ENCODE measurements at places on chromosomes 7 and 10. TPM values are rescaled to one million over a fixed set of nuclear protein-coding genes. Genes with fewer than 3 reads are reported as not detected.

Gene C10orf143
- polyA plus RNA-seq, result 5.6 TPM

Gene TCERG1L
- polyA plus RNA-seq, result 0.36 TPM

Gene EZH2
- polyA plus RNA-seq, result 52.5 TPM

Gene INSYN2A
- 2.0 TPM for polyA plus RNA-seq

Gene GDF2
- 0.28 TPM for polyA plus RNA-seq

Gene TAC1
- not detected for polyA plus RNA-seq

Gene SVIL
- polyA plus RNA-seq, result 47.9 TPM

Gene HTR5A
- polyA plus RNA-seq, result not detected

GRCh38 chr7:102908676-102909075, 4.1 kb upstream of the LRRC17 start:
- DNase-seq, result no peak

- DNase-seq, result no peak
Measured at GRCh38 chr7:131225619-131226513, 101.8 kb upstream of the MKLN1 start.

GRCh38 chr10:32379318-32379949, 32.5 kb upstream of the EPC1 start:
- DNase-seq, result peak; percentile 60

DNA sequence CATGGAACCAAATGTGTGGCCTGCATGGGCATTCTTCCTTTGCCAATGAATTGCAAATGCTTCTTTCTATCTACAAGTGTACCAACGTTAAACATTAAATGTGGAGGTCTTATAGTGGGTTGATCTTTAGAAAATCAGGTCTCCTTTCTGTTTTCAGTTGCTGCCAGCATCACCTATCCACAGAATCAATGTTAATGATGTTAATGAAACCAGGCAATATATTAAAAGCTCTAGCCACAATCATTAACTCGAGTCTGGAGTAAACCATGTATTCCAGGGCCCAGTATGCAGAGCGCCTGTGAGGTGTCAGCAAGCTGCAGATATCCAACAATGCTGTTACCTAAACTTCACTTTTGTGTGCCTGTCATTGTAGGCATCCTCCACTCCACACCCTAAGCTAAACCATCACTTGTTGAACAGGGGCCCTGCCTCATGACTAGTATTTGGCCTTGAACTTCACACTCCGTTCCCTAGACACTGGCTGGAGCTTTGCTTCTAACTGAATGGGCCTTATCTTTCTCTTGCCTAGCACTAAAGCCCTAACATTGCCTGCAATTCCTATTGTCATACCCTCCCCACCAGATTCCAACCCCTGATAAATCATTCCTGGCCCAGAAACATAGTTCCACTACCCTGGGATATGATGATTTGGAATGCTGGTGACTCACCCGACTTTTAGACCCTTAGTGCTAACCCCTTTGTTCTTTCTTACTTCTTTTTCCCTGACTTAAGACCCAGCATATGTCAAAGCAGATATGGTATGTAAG, 24.3 kb upstream of the ITGB8 start:
- DNase-seq, result no peak

- DNase-seq, result no peak
Measured at GRCh38 chr7:988963-989529, 6.1 kb downstream of the CYP2W1 start.

DNA sequence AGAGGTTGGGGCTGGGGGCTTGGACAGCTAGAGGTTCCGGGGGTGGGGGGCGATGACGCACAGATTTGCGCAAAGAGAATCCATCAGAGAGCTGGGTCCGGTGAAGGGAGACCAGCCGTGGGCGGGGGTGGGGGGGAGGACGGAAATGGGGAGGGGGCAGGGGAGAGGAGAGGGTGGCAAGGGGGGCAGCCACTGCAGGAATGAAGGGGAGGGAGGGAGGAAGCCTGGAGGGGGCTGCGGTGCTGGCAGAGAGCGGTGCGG, 1.2 kb upstream of the VGF start:
- DNase-seq, result no peak

DNA sequence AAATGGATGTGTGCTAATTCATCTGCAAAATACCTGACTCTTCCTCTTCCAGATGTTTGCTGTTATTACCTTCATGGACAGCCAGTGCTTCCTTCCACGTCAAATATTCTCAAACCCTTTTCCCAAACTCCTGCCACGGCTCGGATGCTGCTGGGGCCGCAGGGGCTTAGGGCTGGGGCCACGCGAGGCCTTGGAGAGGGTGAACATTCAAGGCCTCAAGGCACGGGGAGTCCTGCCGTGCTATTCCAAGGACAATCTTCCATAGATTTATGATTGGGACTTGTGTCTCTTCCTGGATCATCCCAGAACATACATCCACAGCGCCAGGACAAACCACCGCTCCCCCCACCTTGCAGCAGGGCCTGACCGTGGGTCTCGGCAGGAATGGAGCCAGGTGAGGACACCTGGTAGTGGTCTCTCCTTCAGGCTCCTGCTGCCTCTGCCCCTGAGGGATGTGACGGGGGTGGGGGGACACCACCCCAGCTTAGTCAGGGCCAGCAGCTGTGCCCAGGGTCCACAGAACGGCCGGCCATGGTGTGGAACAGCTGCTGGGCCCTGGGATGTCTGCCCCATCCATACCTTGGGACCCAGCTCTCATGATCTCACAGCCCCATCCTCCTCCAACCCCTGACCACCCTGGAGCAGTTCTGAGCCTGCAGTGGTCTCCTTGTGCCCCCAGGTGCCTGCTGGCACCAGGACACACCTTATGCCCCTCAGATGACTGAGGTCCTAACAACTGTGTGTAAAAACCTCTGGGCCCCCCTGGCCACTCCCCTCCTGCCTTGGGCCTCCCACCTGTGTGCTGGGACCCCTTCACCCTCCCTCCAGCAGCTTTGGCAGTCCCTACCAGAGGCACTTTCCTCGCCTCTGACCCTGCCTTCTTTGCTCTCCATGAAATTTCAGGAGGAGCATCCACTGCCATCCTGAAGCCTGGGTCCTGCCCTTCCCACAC, 16.7 kb downstream of the VIPR2 start:
- no peak for DNase-seq

DNA sequence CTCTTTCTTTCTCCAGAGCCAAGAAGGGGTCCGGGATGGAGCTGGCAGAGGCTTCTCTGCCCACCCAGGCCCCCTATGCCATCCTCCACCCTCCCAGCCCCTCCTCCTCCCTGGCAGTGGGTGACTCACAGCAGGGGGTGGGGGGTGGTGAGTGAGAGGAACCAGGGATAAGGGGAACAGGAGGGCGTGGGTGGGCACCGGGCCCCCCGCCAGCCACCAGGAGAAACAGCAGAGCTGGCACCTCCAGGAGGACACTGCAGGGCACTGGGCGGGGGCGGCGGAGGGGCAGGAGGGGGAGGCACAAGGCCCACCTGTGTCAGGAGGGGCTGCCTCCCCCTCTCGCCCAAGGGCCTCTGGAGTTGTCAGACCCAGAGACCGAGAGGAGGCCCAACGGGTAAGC, 56.0 kb downstream of the CAMK2B start:
- no peak for DNase-seq

GRCh38 chr10:5070648-5071410, 23.4 kb upstream of the AKR1C3 start:
- no peak for DNase-seq

DNA sequence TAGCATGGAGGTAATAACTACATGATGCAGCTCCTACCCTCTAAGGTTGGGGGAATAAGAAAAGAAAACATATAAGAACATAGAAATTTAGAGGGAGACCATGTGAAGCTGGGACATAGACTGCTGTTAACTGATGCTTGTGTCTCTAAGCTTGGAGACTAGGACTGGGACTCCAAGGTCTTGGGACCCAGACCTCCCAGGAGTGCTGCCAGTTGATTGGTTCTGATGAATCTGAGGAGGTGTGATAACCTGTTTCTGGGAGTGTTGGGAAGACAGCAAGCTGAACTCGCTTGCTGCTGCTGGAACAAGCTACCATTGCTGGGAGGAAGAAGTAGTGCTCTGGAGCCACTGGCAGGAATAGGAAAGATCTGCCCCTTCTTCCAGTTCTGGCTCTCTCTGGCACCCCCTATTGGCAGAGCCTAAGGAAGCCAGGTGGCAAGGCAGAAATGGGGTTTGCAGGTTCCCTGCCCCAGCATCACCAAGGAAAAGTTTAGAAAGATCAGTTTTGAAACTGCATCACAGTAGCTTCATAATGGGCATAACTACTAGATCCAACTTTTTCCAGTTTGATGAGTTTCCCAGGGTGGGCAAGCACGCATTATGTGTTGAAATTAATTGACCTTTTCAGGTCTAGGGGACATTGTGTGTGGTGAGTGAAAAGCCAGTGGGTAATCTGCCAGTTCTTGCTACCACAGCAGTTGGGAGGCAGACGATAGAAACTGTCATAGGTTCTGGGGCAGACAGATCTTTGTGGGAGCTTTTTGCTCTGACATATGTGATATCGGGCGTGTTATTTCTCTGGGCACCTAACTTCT, 140.7 kb downstream of the SND1 start:
- DNase-seq, result no peak

DNA sequence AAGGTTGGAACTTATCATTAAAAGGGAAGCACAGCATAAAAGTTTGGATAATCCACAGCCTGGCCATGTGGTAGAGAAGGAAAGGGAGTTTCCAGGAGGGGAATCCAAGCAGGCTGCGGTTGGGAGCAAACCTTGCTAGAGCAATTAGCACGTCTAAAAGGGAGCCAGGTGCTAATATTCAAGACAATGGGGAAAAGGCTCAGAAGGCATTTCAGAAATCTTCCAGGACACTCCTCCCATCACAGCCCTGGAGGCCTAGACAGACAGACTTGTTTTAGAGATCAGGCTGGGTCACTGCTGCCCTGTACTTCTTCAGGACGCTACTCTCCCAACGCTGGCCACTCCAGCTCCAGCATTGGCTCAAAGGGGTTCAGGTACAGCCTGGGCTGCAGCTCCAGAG, 96.2 kb upstream of the KAT6B start:
- no peak for DNase-seq

DNA sequence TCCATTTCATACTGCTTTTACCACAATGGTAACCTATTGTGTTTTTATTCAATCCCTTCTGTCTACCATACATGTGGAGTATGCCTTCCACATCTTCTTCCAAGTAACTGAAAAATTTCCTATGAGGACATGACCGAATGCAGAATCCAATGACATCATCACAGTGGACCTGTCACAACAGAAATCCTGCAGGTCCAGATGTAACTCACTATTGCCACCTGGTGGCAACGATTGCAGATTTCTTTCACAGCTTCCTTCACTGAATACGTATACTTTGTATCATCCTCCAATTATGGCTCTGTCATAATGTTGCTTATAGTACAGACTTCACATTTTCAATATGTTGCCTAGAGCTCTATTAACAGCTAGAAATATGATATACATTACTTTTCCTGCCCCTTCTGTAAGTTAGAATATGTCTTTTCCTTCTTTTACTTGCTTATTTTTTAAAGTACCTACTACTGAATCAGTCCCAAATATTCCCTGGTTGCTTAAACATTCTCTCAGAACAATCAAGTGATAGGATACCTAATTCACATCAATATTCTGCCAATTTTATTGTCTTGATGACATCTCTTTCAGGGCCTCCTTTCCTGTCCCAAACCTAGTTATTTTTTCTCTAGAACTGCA, 45.4 kb downstream of the SLC13A1 start:
- peak; percentile 56 for DNase-seq

DNA sequence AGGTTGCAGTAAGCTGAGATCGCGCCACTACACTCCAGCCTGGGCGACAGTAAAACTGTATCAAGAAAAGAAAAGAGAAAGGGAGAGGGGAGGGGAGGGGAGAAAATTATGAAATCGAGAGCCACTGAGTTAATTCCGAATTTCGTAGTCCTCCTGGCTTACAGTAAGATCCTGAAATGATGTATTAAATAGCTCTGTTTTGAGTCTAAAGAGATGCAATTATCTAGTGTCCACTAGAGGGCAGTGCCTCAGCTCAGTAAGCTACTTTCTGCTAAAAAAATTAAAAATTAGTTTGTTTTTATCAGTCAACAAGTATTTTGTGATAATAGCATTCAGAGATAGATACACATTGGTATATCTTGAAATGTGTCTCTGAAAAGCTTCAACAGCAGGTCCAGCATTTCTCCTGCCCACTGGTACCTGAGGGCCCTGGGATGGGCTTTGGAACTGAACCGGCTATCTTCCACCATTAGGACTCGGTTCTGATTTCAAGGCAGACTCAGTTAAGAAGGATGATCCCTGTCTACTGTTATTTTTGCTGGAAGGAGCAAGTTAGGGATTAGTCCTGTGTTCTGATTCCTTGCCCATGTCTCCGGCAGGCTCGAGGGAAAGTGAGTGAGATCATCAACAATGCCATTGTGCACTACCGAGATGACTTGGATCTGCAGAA, 19.5 kb downstream of the TSPAN33 start:
- peak; percentile 45 for DNase-seq

GRCh38 chr7:29877196-29877595, 70.9 kb downstream of the WIPF3 start:
- no peak for DNase-seq

GRCh38 chr10:48239618-48240017, 34.9 kb downstream of the FRMPD2 start:
- DNase-seq, result no peak

DNA sequence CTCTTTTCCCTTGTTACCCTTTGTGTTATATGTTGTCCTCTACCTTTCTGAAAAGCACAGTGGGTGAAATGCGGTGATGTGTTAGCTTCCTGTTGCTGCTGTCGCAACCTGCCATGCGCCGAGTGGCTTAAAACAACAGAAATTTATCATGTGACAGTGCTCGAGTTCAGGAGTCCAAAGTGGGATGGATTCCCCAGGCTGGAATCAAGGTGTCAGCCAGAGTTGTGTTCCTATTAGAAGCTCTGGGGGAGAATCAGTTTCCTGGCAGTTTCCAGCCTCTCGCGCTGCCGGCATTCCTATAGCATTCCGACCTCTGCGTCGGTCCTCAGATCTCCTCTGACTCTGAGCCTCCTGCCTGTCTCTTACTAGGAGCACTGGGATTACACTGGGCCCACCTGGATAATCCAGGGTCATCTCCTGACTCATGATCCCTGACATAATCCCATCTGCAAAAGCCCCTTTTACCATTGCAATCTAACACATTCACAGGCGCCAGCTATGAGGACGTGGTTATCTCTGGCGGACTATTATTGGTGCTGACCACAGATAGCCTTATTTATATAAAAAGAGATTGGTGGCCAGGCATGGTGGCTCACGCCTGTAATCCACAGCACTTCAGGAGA, 207.5 kb downstream of the CUX1 start:
- DNase-seq, result no peak

- no peak for DNase-seq
Measured at GRCh38 chr7:142637240-142637639, 112.0 kb upstream of the PRSS1 start.

DNA sequence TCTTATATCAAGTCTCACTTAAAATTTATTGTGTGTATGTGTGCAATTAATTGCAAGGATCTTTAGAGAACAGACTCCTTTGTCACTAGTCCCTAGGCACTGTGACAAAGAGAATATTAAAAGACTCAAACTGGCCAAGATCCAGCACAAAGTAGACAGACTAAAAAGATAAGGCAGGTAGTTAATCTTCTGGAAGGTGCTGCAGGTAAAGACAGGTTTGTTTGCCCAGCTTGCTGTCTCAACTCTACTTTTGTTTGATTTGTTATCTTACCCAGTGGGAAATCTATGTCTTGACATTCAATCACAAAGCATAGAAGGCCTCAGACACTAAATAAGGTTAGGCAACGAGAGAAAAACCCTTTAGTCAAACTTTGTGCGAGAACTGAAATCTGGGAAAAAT, 807.9 kb upstream of the LRRN3 start:
- no peak for DNase-seq
